Stimulated activated CD4-positive, alpha-beta T cell treated with anti-CD3 and anti-CD28 coated beads, Interleukin-2, amount 100 ng/mL, for 24 hours (primary cell): ENCODE measurements at places on chromosomes 13 and 19.

GRCh38 chr13:108859197-108860012, 230.0 kb downstream of the MYO16 start:
- DNase-seq, result no peak

- DNase-seq, result no peak
Observed at GRCh38 chr13:28603043-28603664, 55.8 kb upstream of the POMP start.

DNA sequence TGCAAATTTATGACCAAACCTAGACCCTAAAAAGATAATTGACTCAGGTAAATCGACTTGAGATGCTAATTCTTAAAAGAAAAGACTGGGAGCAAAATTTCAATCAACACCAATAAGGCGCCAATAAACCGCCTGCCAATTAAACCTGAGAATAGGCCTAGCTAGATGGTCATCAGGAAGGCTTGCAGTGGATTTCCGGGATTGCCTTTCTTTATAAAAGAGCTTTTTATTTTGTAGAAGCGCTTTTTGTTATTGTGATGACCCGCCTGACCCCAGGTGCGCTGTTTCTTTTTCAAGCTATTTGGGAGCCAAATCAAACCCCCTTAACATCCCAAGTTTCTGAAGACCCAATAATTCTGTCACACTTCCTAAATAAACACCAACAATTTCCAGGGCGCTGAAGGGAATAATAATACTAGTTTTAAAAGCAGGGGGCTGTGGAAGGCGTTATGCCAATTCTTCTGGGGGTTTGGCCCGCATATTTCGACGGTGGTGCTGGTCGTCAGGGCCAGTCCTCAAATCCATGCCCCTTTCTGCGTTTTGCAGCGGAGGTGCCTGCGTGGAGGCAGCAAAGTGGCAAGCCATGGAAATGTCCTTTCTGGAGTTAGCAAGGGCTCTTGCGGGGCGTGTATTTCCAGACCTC, 2.9 kb upstream of the ZIC5 start:
- DNase-seq, result no peak

DNA sequence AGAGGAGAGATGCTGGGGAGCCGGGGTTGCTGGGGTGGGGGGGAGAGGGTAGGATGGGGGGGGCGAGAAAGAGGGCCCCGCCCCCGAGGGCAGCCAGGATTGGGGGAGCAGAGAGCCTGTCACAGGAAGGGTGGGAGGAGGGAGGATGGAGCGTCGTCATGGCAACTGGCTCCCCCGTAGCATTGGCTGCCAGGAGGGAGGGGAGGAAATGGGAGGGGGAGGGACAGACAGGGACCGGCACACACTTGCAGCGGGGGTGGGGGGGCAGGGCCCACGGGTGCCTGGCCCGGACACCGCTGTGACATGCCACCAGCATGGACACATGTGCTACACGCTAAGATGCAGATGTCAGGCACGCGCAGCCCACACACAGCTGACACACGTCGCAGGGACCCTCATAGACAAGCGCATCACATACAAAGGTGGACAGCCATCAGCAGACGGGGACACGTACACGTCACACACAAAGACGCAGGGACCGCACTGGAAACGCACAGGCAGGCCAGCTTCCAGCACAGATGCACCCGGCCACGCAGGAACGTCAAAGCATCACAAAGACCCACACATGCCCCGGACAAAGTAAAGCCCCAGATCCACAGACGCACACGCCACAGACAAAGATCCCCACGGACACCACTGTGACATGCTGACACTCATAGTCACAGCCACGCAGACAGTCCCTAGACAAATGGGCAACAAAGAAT, at the start of gene LMTK3:
Gene LMTK3 (minus strand): TSS at position 36 of the 704 bp plus-strand sequence. CDS start 259 bp downstream, outside the sequence.
- DNase-seq, result peak; percentile 79

DNA sequence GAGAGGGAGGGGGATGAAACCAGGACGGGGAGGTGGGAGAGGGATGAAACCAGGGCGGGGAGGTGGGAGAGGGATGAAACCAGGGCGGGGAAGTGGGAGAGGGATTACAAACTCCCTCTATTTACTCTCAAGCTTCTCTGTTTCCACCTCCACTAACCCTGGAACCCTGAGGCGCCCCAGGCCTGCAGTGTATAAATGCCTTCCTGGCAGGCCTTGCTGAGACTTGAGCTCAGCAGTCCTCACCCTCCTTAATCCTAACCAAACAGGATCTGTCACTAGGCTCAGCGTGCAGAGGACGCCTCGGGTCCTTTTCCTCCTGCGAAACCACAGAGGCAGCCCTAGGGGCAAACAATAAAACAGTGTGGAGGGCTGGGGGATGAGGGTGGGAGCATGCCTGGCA, 32.1 kb upstream of the OR1M1 start:
- no peak for DNase-seq

DNA sequence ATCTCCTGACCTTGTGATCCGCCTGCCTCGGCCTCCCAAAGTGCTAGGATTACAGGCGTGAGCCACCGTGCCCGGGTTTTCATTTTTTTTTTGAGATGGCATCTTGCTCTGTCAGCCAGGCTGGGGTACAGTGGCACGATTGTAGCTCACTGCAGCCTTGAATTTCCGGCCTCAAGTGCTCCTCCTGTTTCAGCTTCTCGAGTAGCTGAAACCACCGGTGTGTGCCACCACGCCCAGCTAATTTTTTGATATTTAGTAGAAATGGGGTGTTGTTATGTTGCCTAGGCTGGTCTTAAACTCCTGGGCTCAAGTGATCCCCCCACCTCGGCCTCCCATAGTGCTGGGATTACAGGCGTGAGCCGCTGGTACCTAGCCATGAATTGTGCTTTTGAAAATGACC, 5.9 kb downstream of the ADAT3 start:
- no peak for DNase-seq

DNA sequence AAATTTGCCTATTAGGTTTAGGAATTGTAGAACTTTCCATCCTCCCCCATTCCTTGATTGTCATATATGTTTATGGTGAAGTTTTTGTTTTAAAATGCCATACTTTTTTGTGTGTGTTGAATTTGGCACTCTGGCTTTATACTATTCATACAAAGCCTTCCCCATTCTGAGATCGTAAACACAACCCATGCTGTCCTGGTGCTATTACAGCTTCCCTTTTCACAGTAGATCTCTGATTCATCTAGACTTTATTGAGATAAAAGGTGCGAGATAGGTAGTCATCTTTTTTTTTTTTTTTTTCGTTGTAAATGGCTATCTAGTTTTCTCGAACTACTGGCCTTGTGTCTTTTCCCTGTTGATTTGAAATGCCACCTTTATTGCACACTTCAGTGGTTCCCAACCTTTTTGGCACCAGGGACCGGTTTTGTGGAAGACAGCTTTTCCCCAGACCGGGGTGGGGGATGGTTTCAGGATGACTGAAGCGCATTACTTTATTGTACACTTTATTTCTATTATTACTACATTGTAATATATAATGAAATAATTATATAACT, 94.6 kb downstream of the LRCH1 start:
- no peak for DNase-seq
